ENCODE measurements at places on chromosomes 16 and 17. TPM values are rescaled to one million over a fixed set of nuclear protein-coding genes. Genes with fewer than 3 reads are reported as not detected.

Gene CBFA2T3
- total RNA-seq = 0.08 TPM

DNA sequence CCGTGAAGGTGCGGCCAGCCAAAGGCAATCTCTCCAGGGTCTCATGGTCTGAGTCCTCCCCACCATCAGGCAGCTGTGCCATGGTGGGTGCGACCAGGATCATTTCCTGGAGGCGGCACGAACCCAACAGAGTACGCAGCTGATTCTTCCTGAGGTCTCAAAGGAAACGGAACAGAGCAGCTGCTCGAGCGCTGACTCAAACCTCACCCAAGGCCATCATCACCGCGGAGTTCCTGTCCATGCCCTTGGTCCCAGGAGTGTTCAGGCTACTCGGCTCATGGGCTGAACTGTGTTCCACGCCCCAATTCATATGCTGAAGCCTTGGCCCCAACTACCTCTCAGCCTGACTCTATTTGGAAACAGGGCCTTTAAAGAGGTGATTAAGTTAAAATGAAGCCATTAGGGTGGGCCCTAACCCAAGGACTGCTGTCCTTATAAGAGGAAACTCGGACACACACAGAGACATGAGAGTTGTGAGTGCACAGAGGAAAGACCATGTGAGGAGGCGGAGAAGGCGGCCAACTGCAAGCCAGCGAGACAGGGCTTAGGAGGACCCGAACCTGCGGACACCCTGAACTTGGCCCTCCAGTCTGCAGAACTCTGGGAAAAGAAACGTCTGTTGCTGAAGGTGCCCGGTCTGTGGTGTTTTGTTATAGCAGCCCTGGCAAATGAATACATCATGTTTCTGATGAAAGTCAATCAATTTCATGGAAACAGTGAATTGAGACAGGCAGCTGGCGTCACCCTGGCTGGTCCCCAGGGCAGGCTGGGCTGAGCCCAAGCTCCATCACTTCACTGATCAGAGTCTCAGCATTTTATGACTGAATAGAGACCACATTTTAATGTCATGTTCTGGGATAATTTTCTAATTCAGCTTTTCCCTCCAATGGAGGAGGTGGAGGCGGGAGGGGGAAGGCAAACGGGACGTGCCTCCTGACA is 13.7 kb downstream of the MXRA7 start:
- H3K4me1 ChIP-seq = peaks cover 11% of the 10 kb centered on the region
- peaks cover 2% of the 10 kb centered on the region for H3K36me3 ChIP-seq
- H3K27me3 ChIP-seq = no peaks in the 10 kb centered on the region
- H3K4me3 ChIP-seq = no peak overlapping the region
- no peak for DNase-seq

DNA sequence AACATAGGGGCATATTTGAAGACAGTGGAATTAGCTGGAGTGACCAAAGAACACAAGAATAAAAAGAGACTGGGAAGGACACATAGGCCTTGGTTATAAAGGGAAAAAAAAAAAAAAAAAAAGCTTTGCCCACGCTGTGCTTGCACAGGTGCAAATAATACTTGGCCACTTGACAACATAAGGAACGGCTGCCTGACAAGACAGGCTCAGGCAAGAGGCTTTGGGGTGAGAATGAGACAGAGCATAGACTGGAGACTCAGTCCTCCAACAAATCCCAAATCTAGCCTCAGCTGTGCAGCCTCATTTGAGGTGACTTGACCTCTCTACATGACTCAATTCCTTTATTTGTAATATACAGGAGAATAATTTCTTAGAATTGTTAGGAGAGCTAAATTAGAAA is 332.8 kb upstream of the DYNLRB2 start:
- no peaks in the 10 kb centered on the region for H3K36me3 ChIP-seq
- H3K4me1 ChIP-seq = no peaks in the 10 kb centered on the region
- no peak overlapping the region for H3K27ac ChIP-seq
- no peak for DNase-seq

- H3K4me3 ChIP-seq = peak overlapping the region; percentile 60
- H3K4me1 ChIP-seq = peaks cover 22% of the 10 kb centered on the region
- H3K27me3 ChIP-seq = no peaks in the 10 kb centered on the region
- peak; percentile 65 for DNase-seq
Observed at GRCh38 chr16:84718-85406, 6.8 kb downstream of the MPG start.

GRCh38 chr17:67431249-67432015 is 54.4 kb downstream of the PITPNC1 start:
- H3K27ac ChIP-seq = peak overlapping the region; percentile 37
- no peak for DNase-seq
- H3K27me3 ChIP-seq = no peaks in the 10 kb centered on the region
- peaks cover 26% of the 10 kb centered on the region for H3K36me3 ChIP-seq

DNA sequence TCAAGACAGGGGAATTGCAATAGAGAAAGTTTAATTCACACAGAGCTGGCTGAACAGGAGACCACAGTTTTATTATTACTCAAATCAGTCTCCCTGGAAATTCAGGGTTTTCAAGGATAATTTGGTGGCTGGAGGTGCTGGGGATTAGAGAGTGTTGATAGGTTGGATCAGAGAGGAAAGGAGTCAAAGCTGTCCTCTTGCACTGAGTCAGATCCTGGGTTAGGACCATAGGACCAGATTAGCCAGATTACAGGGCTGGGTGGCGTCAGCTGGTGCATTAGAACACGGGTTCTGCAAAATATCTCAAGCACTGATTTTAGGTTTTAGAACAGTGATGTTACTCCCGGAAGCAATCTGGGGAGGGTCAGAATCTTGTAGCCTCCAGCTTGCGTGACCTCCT is 1.8 kb upstream of the NSMCE1 start:
- H3K27me3 ChIP-seq = no peaks in the 10 kb centered on the region
- H3K4me1 ChIP-seq = peaks cover 56% of the 10 kb centered on the region
- H3K36me3 ChIP-seq = peaks cover 38% of the 10 kb centered on the region

DNA sequence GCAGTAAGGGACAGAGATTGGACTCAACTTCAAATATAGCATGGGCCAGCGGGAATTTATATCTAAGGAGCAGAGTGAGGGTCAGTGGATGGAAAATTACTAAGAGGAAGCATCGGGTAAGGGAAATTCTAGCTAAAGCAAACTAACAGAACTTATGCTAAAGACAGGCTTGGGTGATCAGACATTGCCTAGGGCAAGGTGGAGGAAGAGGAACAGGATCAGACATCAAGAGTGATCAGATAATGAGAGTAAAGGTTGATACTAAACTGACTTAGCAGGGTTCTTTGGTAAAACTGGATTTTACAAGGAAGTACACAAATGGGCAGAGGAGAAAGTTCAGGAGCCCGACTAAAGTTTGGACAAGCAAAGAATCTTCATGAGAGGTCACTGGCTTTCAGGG is 86.3 kb upstream of the TOM1L1 start:
- H3K27ac ChIP-seq = no peak overlapping the region
- H3K36me3 ChIP-seq = no peaks in the 10 kb centered on the region
- no peak overlapping the region for H3K4me3 ChIP-seq
- H3K4me1 ChIP-seq = no peaks in the 10 kb centered on the region
